Stimulated activated CD4-positive, alpha-beta T cell treated with anti-CD3 and anti-CD28 coated beads, Interleukin-1b, Interleukin-23, amount 100 ng/mL, for 1 hour (primary cell): ENCODE measurements at places on chromosomes 13 and 19.

DNA sequence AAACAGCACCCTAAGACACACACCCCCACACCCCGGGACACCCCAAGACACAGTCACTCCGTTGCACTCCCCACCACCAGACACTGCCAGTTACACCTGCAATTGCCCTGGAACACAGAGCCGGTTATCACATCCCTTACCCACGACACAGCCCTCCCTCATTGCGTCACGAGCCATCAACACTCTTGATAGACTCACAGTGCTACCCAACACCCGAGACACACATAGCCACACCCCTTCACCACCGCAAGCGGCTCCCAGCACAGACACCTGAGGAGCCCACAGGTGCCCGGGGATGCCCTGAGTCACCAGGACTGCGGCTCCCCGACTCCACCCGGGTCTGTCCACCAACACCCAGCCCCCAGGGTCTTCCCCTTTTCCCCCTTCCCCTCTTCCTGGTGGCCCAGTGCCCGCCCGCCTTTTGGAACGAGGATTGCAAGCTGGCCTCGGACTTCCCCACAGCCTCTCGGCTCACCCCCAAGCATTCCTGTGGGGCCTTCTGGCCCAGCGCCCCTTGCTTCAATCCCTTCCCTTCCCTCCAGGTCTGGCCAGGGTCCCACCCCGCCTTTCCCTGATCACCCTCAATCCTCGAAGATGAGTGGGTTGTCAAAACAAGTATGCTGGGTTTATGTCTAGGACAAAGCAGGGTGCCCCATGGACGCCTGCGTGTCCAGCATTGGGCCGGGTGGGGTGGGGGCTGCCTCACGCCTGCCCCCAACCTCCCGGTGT lies 1.7 kb upstream of the PTGER1 start:
- DNase-seq, result no peak

DNA sequence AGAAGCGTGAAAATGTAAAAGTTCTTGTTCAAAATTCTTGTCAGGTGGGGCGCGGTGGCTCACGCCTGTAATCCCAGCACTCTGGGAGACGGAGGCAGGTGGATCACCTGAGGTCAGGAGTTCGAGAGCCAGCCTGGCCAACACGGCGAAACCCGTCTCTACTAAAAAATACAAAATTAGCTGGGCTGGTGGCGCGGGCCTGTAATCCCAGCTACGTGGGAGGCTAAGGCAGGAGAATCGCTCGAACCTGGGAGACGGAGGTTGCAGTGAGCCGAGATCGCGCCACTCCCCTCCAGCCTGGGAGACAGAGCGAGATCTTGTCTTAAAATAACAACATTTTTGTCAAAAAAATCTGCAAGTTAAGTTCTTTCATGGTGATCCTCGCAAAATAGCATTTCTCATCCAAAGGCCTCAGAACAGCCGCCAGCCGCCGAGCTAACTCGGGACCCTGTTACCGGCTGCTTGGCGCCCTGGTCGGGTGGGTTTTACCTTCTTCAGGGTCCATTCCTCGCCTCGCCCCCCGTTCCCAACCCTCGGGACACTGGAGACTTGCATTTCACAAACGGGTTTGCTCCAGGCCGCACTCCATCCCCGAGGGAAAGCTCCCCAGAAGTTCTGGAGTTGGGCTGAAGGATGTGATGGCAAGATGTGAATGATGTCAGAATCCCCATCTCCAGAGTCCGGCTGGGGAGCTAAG lies 1.6 kb downstream of the LATS2 start:
- no peak for DNase-seq

GRCh38 chr13:34044041-34044440 lies 226.1 kb downstream of the RFC3 start:
- DNase-seq, result no peak

DNA sequence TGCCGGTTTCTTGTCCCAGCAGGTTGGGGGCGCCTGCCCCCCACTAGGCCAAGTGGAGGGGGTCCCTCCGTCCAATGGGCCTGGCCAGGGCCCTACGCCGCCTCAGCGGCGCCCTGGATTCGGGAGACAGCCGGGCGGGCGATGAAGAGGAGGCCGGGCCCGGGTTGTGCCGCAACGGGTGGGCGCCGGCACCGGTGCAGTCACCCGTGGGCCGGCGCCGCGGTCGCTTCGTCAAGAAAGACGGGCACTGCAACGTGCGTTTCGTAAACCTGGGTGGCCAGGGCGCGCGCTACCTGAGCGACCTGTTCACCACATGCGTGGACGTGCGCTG lies 6.2 kb downstream of the KCNJ14 start:
- no peak for DNase-seq

DNA sequence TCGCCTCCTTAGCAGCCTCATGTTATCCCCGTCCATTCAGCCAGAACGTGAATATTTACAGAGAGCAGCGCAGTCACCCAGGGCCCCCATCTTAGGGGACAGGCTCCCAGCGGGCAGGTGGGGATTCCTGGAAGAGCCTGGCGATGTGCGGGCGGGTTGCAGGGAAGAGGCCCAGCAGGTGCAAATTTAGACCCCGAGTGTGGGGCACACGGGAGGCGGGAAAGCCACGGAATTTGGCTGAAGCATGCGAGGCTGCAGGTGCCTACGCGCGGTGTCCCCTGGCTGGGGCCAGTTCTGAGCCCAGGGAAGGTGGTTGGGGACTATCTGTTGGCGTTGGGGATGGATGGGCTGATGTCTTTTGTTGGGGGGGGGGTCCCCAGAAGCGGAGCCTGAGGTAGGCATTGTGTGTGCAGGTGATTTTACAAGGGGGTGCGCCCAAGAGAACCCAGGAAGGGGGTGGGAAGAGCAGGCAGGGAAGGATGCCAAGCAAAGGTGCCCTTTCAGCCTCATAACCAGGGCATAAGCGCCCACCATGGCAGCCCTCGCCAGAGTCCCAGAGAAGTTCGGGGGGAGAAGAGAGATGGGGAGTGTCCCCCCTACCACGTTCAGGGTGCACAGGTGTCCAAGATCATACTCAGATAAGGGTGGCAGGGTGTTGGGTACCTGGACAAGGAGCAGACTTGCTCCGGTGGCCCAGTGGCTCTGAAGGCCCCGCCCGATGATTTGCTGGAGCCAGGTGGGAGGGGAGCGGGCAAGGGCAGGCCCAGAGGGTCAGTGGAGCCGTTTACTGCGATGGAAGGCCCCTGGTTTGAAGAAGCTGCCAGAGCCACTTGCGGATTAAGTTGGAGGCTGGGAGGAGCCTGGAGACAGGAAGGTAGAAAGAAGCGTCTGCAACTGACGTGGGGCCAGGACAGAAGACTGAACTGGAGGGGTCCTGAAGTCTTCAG lies 1.2 kb downstream of the TPGS1 start:
- no peak for DNase-seq
